ENCODE measurements at places on chromosomes 5 and 9.
A peak's percentile ranks its signal among the peaks of the same experiment; 100 is the strongest.

DNA sequence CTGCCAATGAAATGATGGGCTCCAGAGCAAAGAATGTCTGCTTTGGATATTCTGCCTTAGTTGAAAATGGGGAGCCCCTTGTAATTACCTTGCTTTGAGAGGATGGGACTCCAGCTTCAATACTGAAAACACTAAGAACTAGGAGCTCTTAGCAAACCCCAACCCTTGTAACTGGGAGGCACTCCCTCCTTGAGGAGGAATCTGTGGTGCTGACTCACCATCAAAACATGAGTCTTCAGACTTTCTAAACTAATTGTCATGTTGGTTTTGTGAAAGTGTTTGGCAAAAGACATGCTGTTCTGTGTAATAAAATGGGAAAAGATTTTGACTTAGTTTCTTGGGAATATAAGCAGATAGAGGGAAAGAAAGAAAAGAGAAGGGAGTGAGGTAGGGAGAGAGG is 91.9 kb upstream of the PTPRD start:
- DNase-seq = no peak

- no peak for DNase-seq
Observed at GRCh38 chr5:168039566-168040248, 251.7 kb upstream of the WWC1 start.

GRCh38 chr9:36560771-36561170 is 11.9 kb upstream of the MELK start:
- DNase-seq = no peak

- no peak for DNase-seq
Observed at GRCh38 chr5:51961154-51961562, 577.9 kb downstream of the ISL1 start.

- DNase-seq = no peak
Observed at GRCh38 chr9:123282362-123283047, 14.1 kb upstream of the STRBP start.

GRCh38 chr5:57383093-57383861 is 99.3 kb downstream of the ACTBL2 start:
- peak; percentile 17 for DNase-seq

DNA sequence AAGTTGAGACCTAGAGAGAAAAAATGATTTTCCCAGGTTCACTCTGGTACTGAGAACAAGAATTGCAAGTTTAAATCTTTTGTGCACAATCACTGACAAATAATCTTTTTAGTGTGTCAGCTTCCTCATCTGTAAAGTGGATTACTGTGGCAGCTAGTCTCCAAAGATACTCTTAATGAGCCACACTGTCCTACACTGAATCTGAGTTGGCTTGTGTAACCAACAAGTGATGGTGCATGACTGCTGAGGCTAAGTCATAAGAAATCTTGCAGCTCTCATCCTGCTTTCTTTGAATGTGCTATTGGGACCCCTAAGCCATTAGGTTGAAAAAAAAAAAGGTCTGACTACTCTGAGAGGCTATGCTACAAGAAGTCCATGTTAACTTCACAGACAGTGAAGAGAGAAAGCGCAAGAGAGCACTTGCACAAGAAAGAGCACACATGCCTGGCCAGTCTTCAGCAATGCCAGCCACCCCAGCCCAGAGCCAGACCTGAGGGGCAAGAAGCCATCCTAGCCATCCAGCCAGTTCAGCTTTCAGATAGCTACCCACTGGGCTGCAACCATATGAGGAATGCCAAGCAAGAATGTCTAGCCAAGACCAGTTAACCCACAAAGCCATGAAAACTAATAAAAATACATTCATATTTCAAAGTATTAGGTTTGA is 419.4 kb downstream of the RAB3C start:
- no peak for DNase-seq

DNA sequence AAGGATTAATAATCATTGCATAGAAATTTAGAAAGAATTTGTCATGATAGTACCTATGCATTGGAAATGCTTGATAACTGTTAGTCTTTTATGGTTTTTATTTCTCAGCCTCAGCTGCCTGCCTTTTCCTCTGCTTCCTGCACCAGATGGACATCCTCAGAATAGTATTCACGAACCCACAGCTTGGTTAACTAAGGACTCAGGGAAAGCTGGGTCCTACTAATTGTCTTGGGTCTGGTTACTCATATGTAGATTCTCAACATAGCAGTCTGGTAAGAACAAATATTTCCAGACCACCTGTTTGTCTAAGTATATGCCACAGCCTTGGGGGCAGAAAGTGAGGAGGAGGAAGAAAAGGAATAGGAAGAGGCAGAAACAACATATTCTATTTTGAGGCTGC is 464.5 kb upstream of the SMARCA2 start:
- no peak for DNase-seq

DNA sequence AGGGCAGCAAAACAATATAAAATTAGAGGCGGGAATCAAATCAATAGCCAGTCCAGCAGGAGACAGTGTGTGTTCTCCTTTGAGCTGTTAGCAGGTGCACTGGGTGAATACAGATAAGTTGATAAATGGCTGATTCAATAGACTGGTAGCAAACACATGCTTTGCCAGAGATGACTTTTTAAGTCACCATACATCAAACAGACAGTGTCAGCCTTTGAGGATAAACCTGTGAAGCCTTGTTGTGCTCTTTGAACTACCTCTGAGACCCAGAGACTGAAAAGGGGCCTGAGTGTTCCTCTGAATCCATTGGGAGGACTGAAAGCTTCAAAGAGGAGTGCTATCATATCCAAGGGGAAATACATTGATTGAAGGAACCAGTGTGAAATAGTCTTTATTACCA is 301.9 kb downstream of the RASEF start:
- no peak for DNase-seq

DNA sequence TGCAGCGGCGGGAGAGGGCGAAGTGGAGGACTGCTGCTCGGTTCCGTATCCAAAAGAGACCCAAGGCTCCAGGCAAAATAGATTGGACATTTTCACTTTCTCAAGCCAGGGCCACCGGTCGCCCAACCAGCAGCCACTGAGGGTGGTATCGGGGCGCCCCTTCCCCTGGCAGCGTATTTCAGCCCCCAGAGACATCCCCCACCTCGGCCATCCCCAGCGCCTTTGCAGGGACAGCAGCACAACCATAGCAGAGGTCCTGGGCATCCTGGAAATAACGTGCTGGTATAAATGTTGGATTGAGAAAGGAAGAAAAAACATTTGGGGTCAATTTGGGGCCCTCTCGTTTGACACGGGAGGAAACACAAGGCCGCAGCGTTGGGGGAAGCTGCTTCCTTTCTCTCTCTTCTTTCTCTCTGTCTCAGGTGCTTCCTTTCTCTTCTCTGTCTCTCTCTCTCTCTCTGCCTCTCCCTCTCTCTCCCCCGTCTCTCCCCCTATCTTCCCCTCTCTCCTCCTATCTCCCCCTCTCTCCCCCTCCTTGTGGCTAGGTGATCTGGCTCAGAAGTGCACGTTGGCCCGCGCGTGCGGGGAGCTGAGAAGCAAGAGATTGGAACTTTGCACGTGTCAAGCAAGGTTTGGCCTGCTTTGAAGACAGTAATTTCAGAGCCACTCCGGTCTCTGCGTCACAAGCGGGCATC is 624 bp upstream of the RETREG1 start:
- peak; percentile 39 for DNase-seq

GRCh38 chr5:89246252-89246651 is 363.3 kb upstream of the MEF2C start:
- DNase-seq = no peak

- no peak for DNase-seq
Observed at GRCh38 chr5:122727112-122727541, 47.8 kb upstream of the SNX2 start.

- DNase-seq = peak; percentile 7
Observed at GRCh38 chr5:34914671-34915138, 599 bp downstream of the RAD1 start.

DNA sequence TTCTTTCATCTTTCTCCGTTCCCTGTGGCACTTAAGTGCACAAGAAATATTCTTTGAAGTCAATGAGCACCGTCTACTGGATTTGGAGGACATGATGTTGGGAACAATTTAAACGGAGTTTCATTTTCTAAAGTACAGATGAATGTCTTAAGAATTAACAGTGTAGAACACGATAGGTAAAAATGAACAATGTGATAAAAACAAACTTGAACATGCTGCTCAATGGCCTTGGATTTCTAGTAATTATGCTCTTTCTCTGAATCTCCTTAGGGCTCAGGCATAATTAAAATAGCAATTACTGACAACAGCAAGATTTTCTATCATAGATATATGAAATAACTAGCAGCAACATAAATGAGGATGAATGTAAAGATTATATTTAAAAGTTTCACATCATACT is 142.2 kb upstream of the CDH6 start:
- no peak for DNase-seq

DNA sequence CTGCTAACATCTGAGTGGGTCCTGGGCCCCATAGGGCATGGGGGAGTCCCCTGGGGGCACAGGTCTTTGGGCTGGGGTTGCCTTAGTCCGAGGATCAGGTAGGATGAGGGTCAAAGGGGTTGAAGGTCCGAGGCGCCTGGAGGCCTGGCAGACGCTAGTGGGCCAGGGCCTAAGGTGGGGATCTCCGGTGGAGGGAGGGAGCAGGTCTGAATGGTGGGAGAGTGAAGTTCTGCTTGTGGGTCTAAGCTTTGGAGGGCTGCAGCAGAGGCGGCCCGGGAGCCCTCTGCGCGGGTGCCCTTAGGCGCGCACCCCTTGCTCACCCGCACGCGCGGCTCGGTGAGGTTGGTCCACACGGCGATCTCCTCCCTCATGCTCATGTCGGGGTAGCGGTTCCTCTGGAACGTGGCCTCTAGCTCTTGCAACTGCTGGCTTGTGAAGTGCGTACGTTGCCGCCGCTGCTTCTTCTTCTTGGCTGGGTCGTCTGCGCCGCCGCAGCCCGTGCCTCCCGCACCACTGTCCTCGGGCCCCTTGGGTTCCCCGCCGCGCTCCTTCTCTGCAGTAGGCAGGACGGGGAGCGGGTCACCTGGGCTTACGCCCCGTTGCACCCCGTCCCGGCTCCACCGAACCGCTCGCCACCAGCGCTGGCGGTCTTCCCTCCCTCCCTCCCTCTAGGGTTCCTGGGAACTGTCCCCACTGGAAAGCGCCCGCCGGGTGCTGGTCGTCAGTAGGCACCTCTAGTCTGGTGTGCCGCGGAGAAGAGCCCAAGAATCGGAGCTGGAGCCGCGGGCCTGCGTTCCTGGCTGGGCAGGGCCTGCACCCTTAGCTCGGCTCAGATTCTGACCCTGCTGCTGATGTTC is 2.8 kb downstream of the PITX1 start:
- no peak for DNase-seq

DNA sequence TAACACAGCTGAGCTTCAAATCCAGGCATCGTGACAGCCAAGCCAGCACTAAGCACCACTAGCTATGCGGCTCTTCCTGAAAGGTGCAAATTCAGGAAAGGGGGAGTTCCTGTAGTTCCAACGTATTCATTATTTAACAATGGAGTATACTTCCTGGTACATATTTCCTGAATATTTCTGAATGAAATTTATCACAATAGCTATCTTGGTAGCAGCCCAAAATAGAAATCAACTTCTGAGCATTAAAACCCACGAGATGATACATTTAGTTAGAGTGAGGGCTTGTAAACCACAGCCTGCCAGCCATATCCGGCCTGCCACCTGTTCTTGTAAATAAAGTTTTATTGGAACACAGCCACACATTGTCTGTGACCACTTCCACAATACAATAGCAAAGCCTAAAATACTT is 109.7 kb upstream of the RETREG1 start:
- DNase-seq = no peak

GRCh38 chr5:146645342-146645741 is 129.4 kb upstream of the GPR151 start:
- no peak for DNase-seq

- no peak for DNase-seq
Observed at GRCh38 chr9:127014216-127014909, 99.8 kb downstream of the RALGPS1 start.

- no peak for DNase-seq
Observed at GRCh38 chr5:127519527-127519926, 2.1 kb downstream of the PRRC1 start.

- DNase-seq = no peak
Observed at GRCh38 chr5:164748861-164749260, 1243.4 kb downstream of the MAT2B start.

GRCh38 chr9:72494051-72494450 is 27.4 kb upstream of the TMC1 start:
- no peak for DNase-seq

DNA sequence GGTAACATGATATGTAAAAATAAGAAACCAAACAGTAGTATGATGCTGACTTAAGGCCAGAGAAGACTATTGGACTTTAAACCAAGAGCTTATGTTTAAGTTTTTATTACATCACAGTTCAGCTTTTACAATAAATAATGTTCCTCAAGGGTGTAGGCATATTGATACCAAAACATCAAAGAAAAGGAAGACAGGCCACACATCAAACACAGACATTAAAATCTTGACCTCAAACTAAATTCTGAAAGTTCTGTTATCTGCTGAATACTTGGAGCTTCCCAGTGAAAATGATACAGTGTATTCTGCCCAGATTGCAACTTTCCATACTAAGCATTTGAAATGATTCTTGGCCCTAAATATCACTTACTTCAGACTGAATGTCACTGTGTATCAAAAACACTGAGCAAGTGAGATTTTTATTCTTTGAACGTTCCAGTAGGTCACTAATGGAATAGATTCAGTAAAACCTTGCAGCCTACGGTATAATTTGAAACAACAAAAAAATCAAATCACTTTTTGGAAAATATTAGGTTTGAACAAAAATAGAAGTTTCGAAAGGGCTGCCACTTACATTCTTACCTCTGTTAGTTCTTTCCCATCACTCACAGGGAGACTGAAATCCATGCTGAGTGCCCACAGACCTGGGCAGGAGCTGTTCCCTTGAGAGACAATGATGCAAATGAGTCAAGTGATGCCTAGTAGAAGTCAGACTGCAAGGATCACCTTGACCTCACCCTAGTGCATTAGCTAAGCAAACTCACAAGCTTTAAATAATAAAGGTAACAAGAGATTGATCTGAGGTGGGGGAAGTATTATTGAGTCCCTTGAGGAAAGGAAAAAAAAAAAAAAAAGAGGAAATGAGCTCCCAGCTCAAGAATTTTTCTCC is 2.5 kb downstream of the LPAR1 start:
- no peak for DNase-seq

DNA sequence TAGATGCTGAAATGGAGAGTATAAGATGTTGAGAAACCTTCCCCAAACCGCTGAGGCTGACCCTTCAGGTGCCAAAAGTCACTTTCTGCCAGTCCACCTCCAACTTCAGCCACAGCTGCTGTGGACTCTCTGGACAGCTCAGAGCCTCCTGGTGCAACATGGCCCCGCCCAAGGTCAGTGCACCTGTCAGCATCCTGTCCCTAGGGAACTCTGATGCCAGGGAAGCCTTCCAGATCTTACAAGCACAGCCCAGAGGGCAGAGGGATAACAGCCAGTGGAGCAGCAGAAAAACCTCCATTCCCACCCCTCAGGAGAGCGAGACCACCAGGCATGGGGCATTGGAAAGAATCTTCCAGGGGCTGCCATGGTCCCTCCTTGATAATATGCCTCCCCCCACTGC is 10.5 kb upstream of the PTGES2 start:
- DNase-seq = no peak

GRCh38 chr9:105535920-105536668 is 21.8 kb upstream of the FKTN start:
- no peak for DNase-seq

- no peak for DNase-seq
Observed at GRCh38 chr5:22102823-22103359, 750.3 kb downstream of the CDH12 start.

Measured in stimulated activated CD4-positive, alpha-beta T cell treated with anti-CD3 and anti-CD28 coated beads, Interleukin-4, amount 100 ng/mL, for 4 hours (primary cell).